Fibroblast of the aortic adventitia (primary cell): ENCODE measurements at places on chromosomes 1 and 21. TPM values are rescaled to one million over a fixed set of nuclear protein-coding genes. Genes with fewer than 3 reads are reported as not detected.

SUSD4 gene
- total RNA-seq = 0.18 and 1.9 TPM in 2 replicates

TBX19 gene
- total RNA-seq = 0.99 TPM in 1 of 2 replicates, not detected in the other

MSH4 gene
- 0.09 and 0.16 TPM in 2 replicates for total RNA-seq

ADAM30 gene
- total RNA-seq = not detected in 2 replicates

OR2L3 gene
- not detected in 2 replicates for total RNA-seq

CD247 gene
- total RNA-seq = 0.16 and 0.18 TPM in 2 replicates

FLG gene
- under 0.01 TPM in 1 of 2 replicates, not detected in the other for total RNA-seq

GGPS1 gene
- total RNA-seq = 27.7 and 41.8 TPM in 2 replicates

CD2 gene
- total RNA-seq = 0.65 TPM in 1 of 2 replicates, not detected in the other

SPRR2G gene
- total RNA-seq = not detected in 2 replicates

SH3GLB1 gene
- total RNA-seq = 85.3 and 89.5 TPM in 2 replicates

TAF13 gene
- 131 and 287 TPM in 2 replicates for total RNA-seq
